ENCODE measurements at places on chromosomes 5 and 9.

DNA sequence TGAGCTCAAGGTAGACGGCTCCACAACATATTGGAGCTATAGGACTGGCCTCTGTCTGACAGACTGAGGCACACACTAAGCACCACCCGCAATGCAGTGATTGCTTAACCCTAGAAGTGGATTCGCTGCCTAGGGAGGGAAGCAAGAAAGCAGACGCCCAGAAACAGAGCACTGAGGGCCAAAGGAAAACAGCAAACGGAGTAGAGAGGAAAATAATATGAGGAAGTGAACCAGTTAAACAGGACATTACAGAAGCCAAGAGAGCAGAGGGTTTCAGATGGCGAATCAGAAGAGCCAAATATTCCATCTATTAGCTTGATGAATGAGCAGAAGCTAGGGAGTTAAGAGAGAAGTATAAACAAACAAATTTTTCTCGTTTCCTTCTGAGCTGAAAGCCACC, 139.2 kb upstream of the LHFPL2 start:
- no peak for DNase-seq

DNA sequence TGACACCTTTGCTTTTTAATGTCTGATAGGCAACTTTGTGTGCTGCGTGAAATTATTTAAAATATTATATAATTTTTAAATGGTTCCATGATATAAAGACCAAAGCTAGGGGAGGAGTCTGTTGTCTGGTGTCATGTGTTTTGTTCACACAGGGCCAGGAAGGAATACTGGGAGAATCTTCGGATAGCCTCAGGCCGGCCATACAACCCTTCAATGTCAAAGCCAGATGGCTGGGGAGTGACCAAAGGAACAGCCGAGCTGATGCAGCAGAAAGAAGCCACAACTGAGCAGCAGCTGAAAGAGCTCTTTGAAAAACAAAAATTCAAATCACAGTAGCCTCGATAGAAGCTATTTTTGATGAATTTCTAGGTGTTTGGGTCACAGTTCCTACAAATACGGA, 19.2 kb downstream of the BHMT start:
- no peak for DNase-seq

DNA sequence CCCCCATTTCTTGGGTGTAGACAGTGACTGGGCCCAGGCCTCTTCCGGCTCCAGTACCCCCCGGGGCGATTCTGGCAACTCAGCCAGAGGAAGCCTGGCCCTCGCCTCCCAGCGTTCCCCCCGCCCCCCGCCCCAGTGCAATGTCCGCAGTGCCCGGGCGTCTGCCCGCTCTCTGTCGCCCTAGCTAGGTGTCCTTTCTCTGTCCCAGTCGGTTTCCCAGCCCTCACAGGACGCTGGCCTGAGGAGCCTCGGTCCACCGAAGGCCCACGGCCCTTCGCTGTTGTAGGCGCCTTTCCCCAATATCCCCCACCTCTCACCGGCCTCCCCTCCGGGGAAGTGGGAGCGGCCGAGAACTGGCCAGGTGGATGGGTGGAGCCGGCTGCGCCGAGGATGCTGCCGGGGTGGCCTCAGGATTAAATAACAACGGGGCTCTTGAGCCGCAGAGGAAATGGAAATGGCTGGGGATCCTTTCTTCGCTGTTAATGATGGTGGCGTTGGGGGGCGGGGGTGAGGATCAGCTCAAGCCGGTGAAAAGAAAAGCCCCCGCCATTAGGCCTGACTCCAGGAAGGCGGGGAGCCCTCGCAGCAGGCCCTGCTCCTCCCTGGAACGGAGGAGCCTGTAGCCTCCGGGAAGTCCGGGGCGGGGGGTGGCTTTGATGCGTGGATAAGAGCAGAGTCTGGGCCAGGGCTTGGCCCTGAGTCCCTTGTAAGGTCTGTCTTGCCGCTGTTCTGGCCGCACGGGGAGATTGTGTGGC, 1.1 kb upstream of the SPRY4 start:
- no peak for DNase-seq

- no peak for DNase-seq
Observed at GRCh38 chr5:28430565-28431178, 1392.3 kb upstream of the CDH9 start.

- no peak for DNase-seq
Observed at GRCh38 chr5:172361566-172362238, 78.1 kb upstream of the UBTD2 start.

DNA sequence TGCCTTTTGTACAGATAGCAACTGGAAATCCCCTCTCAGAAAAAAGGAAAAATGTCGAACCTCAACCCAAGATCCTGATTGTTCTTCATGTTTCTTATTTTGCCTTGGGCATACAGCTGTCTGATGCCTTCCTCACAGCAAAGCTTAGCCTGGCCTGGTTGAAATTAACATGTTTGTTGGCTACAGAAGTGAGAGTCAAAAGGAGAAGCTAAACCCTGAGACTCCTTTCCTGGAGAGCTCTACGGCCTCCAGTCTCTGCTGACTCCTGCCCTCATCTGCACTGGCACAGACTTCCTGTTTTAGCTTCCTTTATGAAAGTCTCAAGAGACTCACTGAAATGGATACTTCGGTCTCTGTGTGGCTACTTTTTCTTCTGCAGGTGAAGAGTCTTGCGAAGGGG, 186.7 kb downstream of the PARP8 start:
- DNase-seq = no peak

- DNase-seq = no peak
Observed at GRCh38 chr5:40679913-40680681, at the start of gene PTGER4. Gene PTGER4, plus strand, starts transcription at chr5:40679915. Its CDS starts 1,079 bp downstream, at chr5:40680994.

DNA sequence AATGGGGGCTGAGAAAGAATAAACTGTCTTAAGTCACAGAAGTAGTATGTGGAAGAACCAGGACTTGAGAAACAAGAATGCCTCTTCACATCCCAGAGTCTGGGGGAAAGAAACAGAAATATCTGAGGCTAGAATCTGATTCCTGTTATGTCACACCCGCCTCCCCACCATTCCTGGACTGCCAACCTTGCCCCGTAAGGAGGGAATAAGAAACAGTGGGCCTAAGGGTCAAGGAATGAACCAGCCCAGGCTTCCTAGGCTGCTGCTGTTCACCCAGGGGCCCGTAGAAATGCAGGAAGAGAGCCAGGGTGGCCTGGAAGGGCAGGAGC, 4.3 kb downstream of the PCDH1 start:
- no peak for DNase-seq

- no peak for DNase-seq
Observed at GRCh38 chr9:110006657-110007056, 201.3 kb downstream of the C9orf152 start.

GRCh38 chr9:129934780-129935179, 99.5 kb downstream of the USP20 start:
- no peak for DNase-seq

GRCh38 chr5:37055383-37055990, 178.9 kb downstream of the NIPBL start:
- no peak for DNase-seq

DNA sequence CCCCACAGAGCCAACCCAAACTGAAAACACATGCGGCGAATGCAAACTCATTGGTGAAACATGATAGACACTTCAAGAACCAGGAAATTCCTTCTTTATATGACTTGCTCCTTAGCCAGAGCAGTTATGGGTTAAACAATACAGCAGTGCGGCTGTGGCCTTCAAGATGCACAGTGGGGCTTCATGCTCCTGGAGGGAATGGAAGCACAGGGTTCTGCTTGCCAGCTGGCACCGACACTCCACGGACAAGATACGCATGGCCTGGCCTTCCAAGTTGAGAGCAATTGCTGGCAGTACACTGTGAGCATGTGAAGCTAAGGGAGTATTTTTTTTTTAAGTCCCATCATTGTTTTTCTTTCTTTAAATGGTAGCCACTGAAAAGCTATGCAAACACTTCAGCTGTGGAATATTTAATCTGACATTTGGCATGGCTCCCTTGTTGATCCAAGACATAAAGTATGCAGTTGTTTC, 451.6 kb upstream of the CD180 start:
- no peak for DNase-seq

GRCh38 chr9:8850914-8851313, 1051.3 kb upstream of the DMAC1 start:
- DNase-seq = no peak

DNA sequence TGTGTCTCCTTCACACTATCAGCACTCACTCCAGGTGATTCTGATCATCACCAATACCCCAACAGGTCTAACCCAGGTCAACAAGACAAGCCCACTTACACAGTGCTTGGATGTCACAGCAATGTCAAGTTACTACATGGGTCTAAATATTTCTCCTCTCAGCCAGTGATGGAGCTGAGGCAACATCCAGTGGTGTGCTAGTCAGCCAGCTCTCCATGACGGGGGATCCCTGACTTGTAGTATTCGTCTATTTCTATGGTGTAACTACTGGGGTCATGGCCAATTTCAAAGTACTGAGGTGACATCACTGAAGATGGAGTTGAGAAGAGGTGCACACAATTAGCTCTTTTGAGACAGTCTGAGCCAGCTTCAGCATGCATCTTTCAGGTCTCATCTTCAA, 31.1 kb downstream of the ADRB2 start:
- DNase-seq = no peak

- DNase-seq = peak; percentile 44
Observed at GRCh38 chr5:138138949-138139780, at the start of gene NME5. Gene NME5, minus strand, starts transcription at chr5:138139428. Its CDS starts 648 bp downstream, at chr5:138138780.

DNA sequence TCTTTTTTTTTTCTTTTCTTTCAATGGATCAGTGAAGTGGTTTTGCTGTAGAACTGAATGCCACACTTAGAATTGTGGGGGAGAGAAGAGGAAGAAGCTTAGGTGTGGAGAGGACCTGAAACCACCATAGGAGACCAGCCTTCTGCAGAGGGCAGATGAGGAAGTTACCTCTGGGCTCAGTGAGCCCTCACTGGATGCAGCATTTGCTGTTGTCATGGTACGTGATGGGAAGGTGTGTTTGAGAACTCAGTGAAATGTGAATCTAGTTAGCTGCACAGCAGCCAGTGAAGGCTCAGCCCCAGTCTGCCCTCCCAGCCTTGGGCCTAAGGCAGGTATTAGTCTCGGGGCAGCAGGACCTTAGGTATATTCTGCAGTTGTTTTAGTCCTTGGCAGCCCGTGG, 17.5 kb downstream of the CYFIP2 start:
- DNase-seq = no peak

DNA sequence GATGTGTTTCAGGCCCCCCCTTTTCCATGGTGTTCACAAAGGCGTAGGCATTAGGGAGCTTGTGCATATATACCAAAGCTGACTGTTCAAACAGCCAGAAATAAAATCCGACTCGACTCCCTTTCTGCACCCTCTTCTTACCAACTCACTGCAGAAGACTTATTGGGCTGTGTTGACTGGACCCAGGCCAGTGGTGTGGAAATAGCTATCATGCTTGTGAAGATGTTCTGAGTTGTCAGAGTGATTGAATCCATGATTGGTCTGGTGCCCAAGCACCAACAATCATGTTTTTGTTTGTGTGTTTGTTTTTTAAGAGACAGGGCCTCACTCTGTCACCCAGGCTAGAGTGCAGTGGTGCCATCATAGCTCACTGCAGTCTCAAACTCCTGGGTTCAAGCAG, 21.6 kb downstream of the TJP2 start:
- DNase-seq = no peak

DNA sequence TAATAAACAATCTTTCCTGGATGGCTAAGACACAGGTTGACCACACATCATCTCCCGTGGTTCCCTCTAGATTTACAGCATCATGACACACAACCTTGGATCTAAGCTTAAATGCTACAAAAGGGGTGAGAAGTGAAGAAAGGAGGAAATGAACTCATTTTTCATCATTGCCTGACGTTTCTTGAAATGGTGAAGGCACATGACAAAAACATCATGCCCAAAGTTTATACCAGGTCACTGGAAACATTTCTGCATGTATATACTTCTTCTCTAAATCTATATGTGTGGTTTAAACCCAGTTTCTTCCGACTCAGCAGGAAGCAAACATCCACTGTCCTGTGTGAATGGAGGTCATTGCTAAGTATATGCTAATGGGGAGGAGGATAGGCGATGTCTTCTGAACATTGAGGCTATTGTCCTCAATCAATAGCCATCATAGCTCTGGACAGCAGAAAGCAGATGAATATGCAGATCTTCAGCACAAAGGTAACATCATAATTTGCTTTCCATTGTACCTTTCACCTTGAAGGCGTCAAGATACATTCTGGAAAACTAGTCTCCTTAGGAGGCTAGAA, 137.4 kb downstream of the MED27 start:
- DNase-seq = no peak

GRCh38 chr9:125100822-125101221, 42.5 kb downstream of the SCAI start:
- no peak for DNase-seq

GRCh38 chr5:172898218-172898842, 60.9 kb upstream of the RPL26L1 start:
- DNase-seq = peak; percentile 41

- no peak for DNase-seq
Observed at GRCh38 chr9:88807426-88807825, 183.8 kb upstream of the S1PR3 start.

DNA sequence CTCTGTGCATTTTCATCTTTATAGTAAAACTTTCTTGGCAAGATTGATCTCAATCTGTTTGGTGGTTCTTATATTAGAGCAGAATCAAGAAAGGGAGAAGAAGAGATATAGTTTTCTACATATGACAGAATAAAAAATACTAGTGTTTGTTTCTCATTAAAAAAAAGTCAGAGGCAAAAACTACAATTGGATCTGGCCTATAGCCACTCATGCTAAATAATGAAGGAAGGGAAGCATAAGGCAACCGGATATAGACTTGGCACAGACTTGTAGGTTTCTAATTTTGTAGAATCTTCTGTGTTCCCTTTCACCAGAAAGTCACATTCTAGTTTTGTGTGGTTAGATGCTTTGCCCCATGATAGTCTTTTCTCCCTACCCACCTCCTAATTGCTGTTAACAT, 306.2 kb downstream of the PIK3R1 start:
- no peak for DNase-seq

DNA sequence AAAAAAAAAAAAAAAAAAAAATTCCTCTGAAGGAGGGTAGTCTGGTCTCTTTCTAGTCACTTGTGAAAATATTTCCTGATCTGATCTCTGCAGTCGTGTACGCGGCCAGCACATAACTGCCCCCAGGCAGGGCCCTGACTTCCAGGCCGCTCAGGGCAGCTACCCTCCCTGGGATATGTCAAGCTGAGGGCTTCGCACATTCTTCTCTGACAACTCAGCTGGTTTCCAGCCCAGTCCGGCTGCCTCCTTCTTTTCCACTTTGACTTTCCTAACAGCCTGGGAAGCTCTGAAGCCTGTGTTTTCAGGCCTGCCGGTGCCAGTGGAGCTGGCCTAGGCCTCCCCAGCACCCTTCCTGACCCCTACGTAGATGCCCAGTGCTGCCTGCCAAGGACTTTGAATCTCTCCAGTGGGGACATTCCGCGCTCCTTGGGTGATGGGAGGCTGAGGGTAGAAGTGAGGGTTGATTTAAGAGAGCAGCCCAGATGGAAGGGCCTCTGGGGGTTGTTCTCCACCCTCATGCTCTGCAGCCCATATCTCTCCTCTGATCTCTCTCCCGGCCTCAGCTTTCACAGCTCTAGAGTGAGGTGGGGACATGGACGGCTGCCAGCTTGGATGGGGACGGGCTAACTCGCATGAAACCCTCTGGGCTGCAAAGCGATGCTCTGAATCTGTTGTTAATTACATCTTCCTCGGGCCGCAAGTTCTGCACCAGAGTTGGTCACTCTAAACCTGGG, 20.7 kb downstream of the COL5A1 start:
- no peak for DNase-seq

All from hematopoietic multipotent progenitor cell treated with erythropoietin and hydrocortisone succinate and interleukin-3 and kit ligand, for 8 days (in vitro differentiated cells).